NCI-H2171 (cell line): ENCODE measurements at places on chromosomes 13 and 19.

GRCh38 chr13:38415233-38415632 is 65.6 kb downstream of the UFM1 start:
- no peak for DNase-seq

- DNase-seq, result peak; percentile 63
Measured at GRCh38 chr19:48469289-48469881, at the start of gene CYTH2. Gene CYTH2 (plus strand): TSS chr19:48469369. CDS start chr19:48469508, 139 bp downstream.

- peak; percentile 37 for DNase-seq
Measured at GRCh38 chr13:101917833-101918661, 465.6 kb downstream of the ITGBL1 start.

DNA sequence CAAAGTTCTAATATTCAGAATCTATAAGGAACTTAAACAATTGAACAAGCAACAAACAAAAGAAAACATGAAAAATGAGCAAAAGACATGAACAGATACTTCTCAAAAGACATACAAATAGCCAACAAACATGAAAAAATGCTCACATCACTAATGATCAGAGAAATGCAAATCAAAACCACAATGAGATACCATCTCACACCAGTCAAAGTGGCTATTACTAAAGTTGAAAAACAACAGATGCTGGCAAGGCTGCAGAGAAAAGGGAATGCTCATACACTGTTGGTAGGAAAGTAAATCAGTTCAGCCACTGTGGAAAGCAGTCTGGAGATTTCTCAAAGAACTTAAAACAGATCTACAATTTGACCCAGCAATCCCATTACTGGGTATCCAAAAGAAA is 74.3 kb downstream of the CRYL1 start:
- DNase-seq, result no peak

DNA sequence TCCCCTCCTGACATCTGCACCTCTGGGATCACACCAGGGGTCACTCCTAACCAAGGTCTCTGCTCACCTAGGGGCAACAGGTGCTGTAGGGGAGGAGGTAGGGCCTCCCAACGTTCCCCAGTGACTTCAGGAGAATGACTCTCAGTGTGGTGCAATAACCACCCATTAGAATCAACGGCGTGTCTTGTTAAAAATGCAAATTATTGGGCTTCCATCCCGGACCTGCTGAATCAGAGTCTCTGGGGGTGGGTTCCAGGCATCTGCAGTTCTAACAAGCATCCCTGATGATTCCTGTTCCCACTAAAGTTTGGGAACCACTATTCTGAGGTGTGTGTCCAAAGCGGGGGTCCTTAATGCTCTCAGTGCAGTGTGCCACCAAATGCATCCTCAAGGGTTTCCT is 84.6 kb downstream of the CRYL1 start:
- no peak for DNase-seq

DNA sequence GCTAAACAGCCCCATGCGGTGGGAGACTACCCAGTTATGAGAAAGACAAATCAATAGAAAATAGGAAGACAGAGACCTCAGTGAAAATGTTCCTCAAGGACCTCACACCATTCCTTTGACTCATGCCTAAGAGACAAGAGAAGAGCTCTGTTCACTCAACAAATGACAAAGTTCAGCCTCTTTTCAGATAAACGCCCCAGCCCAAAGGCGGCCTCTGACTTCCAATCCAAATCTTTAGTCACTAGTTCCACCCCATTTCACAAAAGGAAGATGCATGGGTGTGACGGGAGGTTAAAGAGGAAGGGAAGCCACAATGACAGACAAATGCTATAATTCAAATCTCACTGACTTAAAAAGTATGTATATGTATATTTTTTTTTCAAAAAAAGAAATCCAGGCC is 8.1 kb downstream of the CARS2 start:
- DNase-seq, result no peak

- DNase-seq, result no peak
Measured at GRCh38 chr13:111537843-111538499, 217.5 kb downstream of the TEX29 start.

GRCh38 chr19:2645826-2646225 is 56.7 kb downstream of the GNG7 start:
- DNase-seq, result no peak

DNA sequence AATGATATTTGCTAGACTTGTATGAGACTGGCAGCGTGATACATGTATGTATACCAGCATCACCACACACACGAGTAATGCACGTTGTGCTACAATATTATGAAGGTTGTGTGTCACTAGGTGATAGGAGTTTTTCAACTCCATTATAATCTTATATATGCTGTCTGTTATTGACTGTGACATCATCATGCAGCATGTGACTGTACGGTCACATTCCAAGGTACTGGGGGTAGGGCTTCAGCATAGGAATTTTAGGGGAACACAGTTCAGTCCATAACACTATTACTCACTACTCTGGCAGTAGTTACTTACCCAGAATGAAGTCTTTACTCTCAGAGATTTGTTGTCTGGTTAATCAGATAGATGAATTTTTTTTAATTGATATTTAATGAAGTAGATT is 91.1 kb downstream of the CDK8 start:
- no peak for DNase-seq

- DNase-seq, result no peak
Measured at GRCh38 chr13:40275636-40276035, 390.8 kb downstream of the FOXO1 start.

DNA sequence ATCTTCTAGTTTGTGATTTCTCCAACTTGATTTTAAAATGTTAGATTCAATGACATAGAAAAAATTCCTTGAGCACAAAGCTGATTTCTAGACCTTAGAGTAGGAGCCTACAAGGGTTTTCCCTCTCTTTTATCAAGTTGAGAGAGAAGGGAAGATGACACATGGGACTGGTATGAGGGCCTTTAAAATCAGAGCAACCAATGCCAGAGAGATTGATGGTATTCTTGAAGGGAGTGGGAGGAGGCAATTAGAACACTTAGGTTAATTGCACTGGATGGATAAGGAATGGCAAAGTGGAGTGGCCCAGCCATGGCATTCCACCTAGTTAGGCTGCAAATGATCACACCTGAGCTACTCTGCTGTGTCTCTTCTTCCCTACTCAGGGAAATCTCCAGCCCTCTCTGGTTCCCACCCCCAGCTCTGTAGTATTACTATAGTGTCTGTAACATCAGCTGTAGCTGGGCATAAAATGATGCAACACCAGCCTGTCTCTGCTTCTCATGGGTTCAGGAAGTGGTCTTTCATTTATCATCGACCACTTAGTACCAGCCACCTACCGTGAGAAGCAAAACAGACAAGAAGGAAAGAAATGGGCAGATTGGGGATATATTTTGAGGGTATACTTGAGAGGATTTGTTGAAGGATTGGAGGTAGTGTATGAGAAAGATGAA is 333.6 kb downstream of the DLEU7 start:
- DNase-seq, result no peak

DNA sequence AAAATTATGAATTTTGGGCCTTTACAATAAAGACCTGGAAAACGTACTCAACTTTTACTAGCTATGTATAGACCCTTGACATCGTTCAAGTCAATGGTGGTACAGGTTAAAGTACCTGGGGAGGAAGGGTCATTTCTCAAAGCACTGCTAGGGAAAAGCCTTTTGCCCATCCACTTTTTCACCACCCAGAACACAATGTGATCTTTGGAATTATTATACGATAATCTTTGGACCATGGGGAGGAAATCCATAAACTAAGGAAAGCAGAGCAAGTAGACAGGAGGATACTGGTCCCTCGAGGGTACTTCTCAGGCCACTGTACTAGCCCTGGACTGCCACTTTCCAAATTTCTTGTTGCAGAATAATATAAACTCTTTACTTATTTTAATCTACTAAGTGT is 39.5 kb downstream of the UBL3 start:
- no peak for DNase-seq

DNA sequence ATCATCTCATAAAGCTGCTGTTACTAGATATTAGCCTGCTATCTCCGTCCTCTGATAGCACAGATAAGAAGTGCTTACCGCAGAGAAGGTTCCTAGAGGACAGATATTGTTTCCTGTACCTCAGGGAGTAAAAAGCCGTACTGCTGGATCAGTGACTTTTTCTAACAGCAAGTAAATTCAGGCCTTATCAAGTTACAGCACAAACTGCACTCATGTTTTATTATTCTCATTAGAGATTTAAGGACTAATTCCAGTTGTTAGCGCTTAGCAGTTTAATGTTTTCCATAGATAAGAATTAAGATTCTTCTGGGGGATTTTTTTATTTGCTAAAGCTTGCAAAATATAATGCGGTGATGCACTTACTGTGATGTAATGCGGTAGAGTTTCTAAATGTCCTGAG is 119.0 kb upstream of the OBI1 start:
- peak; percentile 14 for DNase-seq

GRCh38 chr13:21150013-21150412 is 26.3 kb downstream of the SKA3 start:
- no peak for DNase-seq

DNA sequence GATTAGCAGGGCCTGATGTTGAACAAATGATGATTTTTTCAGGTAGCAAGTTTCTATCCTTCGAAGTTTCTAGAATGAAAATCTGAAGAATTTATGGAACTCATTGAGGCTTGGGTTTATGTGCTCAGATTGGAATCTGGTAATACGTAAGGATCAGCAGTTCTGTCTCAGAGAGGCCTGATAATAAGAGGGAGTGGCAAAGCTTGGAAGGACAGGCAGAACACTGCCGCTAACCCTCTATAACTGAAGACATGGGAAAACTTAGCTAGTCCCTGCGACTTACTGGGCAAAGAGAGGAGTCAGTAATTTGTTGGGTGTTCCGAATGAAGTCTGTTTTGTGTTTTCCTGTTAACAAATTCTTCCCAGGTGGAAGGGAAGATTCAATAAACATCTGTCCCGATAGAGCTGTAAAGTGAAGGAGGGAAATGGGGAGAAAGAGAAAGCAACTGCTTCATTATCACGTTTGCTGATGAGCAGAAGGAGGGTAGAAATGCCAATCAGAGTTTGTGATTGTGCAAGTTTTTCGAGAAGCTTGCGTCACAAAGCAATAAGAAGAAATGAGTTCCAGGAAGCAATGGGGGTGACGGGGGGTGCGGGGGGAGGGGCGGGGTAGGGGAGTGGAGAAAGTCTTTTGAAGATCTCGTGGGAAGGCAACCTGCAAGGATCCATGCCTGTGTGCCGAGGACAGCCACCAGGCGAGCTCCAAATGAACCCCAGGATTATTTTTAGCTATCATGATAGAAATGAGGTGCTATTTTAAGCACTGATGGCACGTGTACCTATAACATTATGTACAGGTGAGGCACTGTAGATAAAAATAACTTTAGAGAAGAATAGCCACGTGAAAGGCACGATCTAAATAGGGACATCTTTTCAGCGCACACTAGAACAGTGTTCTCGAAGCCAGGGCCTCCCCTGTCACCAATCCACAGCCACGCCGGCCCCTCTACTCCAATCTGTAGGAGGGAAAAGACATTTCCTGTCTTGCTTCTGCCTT is 224.1 kb downstream of the FGF9 start:
- DNase-seq, result no peak

GRCh38 chr13:86725105-86725504 is 925.9 kb upstream of the SLITRK6 start:
- no peak for DNase-seq

GRCh38 chr19:6602729-6603114 is 11.8 kb upstream of the CD70 start:
- no peak for DNase-seq

- DNase-seq, result no peak
Measured at GRCh38 chr13:24985107-24985506, 110.8 kb upstream of the PABPC3 start.

DNA sequence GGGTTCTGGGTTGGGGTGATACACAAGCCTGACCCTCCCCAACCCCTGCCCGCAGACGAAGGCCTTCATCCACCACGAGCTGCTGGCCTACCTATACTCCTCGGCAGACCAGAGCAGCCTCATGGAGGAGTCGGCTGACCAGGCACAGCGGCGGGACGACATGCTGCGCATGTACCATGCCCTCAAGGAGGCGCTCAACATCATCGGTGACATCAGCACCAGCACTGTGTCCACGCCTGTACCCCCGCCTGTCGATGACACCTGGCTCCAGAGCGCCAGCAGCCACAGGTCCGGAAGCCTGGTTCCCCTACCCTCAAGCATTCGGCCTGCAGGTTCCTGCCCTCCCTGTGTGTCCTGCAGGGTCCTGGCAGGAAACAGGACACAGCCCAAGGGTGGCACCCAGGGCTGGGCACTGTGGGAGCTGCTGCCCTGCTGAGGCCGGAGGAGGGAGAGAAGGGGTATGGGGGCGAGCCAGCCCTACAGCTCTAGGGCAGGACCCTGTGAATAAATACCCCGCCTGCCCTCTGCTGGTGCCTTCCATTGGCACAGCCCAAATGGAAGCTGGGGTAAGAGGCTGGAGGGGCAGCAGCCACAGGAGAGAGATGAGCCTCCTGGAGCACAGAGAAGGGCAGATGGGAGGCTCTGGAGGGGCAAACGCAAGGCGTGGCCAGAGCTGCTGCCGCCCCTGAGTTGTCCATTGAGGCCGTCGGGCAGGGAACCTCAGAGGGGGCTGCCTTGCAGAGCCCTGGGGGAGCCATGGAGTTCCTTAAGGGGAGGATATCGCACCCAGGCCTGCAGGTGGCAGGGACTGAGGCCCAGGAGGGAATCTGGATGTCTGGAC is 6.8 kb downstream of the TMED1 start:
- no peak for DNase-seq

GRCh38 chr13:21849323-21849722 is 178.4 kb downstream of the FGF9 start:
- no peak for DNase-seq

DNA sequence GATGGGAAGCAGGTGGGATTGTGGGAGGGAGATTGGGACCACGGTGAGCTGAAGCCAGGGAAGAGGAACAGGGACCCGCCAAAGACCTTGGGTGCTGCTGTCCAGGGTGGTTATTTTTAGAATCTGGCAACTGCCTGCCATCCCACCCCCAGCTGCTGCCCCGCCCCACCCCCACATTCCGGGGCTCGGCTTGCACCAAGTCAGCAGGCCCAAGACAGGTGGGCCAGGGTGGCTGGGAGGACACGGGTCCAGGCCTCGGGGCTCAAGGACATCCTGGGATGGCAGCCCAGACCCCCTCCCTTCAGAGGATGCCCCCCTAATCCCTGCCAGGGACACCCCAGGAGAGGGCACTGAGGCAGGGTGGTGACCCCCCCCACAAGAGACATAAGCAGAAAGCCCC is 827 bp downstream of the CKM start:
- DNase-seq, result no peak

- DNase-seq, result no peak
Measured at GRCh38 chr13:34349091-34349722, 531.3 kb downstream of the RFC3 start.

DNA sequence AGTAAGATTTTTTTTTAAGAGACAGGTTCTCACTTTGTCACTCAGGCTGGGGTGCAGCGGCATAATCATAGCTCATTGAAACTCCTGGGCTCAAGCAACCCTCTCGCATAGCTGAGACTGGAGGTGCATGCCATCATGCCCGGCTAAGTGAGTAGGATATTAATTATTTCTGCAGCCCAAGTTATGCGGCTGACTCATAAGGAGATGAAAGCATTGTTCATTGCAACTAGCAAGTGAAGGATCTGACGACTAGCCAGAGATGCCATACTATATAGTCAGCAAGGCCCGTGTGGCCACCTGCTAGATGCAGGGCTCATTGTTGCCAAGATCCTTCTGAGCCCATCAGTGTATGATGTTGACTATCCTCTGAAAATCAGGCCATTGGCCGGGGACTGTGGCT is 45.2 kb downstream of the ABCC4 start:
- no peak for DNase-seq
